ENCODE measurements at places on chromosomes 4 and X.

GRCh38 chrX:43552156-43552555, 103.9 kb upstream of the MAOA start:
- DNase-seq = no peak

DNA sequence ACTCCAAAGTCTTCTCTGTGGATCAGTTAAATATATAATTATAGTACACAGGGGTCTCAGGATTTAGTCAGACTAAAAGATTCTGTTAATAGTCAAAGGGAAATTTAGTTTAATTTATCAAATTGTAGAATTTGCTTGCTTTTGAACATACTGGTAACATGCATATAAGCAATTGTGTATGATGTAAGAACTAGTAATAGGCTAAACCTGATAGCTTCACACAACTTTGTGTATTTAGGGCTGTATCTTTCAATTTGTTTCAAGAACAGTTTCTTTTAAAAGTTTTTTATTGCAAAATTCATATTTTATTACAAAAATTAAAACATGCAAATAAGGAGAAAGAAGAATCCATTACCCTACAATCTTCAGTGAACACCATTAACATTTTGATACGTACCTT, 99.5 kb downstream of the CPE start:
- DNase-seq = no peak

DNA sequence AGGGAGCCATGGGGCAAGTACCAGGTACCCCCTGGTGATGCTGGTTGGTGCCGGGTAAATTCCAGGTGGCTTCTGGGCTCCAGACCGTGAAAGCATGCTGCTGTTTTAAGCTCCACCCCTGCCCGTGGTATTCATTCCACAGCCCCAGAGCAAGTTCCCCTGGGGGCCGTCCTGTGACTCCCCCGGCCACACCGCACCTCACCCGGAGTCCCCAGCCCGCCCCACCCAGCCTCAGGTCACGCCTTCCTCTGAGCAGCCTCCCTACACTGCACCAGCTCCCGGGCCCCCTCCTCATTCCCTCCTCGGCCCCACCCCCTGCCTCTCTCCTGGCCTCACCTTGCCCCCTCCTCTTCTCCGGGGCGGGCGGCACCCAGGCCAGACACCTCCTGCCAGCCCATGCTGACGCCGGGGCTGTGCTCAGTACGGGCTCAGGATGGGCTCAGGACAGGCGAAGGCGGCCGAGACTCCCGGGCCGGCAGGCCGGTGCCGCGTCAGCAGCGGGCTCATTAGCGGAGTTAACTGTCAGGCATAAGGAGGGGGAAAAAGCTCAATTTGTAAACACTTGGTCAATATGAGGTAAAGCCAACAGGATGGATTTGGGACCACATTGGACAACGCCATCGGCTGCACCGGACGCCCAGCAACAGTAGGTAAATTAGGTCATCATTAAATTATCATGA, 127.4 kb downstream of the FAM53A start:
- DNase-seq = no peak

GRCh38 chrX:30874851-30875250, 14.2 kb downstream of the TAB3 start:
- DNase-seq = no peak

DNA sequence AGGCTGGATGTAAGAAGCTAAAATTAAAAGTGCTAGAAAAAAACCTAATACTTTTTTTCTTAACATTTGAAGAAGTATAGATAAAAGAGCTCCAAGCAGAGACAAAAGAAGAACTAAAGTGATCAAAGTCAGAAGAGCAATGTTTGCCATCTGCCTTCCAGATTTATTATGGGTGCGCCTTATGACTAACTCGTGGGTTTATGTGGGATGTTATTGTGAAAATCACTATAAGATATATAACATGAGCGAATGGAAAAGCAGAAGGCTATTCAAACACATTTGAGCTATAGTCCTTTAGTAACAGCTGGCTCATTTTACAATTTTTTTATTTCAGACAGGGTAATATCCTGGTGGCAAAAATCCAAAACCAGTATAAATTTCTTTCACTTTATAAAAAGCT, 1040.7 kb downstream of the RAPGEF2 start:
- DNase-seq = no peak

GRCh38 chr4:73485085-73485484, 3.5 kb downstream of the AFM start:
- no peak for DNase-seq

DNA sequence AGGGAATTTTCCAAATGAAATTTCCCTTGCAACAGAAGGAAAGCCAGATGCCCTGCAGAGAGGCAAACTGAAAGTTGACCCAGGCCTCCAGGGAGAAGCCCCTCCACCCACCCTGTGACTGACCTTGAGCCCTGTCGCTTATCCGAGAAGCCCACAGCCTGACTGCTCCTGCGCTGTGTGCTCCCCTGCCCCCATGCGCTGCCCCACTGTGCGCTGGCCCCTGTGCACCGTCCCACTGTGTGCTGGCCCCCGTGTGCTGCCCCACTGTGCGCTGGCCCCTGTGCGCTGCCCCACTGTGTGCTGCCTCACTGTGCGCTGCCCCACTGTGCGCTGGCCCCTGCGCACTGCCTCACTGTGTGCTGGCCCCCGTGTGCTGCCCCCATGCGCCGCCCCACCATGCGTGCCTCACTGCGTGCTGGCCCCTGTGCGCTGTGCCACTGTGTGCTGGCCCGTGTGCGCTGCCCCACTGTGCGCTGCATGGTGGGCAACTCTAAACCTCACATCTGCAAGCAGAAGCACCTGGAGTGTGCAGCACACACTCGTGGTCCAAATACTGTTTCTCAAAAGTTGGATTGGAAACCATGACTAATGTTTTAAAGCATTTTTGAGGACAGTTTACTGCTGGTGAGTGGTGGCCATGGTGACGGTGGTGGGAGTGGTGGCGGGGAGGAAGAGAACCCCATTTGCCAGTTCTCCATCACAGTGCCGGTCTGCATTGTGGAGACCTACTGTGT, 8.3 kb upstream of the GRPEL1 start:
- DNase-seq = no peak

DNA sequence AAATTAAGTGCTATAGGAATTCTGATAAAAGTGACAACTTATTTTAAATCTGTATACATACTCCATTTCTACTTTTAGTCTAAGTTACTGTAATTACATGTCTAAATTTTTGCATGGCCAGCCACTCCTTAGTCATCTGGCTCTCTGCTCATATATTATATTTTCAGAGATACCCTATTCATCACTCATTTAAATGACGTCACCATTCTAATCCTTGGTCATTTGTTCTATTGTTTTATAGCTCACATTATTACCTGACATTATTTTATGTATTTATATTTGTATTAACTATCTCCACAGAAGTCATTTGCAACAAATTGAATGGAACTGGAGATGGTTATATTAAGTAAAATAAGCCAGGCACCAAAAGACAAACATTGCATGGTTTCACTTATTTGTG, 179.6 kb upstream of the CXorf51A start:
- no peak for DNase-seq

GRCh38 chrX:106862972-106863688, 40.0 kb downstream of the RIPPLY1 start:
- DNase-seq = no peak

- no peak for DNase-seq
Observed at GRCh38 chr4:42574870-42575430, 82.0 kb downstream of the ATP8A1 start.

DNA sequence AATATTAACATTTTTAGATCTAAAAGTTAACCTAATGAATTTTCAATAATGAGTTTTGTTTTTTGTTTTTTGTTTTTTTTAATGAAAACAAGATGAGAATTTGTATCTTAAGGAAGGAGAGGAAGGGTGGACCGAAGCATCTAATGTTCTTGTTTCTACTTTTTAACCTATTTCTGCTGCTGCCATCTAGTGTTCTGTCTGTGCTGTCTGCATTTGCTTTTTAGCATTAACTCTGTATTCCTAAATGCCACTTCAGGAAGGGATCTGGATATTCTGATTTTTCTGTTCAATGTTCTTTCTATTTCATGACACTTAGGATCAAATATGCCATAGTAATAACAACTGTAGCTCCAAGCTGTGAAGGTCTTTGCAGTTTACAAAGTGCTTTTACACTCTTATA, 161.7 kb downstream of the BRWD3 start:
- DNase-seq = no peak

GRCh38 chr4:100177126-100177525, 13.1 kb downstream of the DDIT4L start:
- no peak for DNase-seq

DNA sequence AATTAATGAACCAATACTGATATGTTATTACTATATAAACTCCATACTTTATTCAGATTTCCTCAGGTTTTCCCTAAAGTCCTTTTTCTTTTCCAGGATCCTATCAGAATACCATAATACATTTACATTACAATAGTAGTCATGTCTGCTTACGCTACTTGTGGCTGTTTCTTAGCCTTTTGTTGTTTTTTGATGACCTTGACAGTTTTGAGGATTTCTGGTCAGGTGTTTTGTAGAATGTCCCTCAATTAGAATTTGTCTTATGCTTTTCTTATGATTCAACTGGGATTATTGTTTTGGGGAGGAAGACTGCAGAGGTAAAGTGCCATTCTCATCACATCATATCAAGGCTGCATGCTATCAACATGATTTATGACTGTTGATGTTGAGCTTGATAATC, 9.1 kb downstream of the SOX3 start:
- DNase-seq = no peak

- DNase-seq = no peak
Observed at GRCh38 chrX:18898492-18898891, 85.4 kb downstream of the PHKA2 start.

DNA sequence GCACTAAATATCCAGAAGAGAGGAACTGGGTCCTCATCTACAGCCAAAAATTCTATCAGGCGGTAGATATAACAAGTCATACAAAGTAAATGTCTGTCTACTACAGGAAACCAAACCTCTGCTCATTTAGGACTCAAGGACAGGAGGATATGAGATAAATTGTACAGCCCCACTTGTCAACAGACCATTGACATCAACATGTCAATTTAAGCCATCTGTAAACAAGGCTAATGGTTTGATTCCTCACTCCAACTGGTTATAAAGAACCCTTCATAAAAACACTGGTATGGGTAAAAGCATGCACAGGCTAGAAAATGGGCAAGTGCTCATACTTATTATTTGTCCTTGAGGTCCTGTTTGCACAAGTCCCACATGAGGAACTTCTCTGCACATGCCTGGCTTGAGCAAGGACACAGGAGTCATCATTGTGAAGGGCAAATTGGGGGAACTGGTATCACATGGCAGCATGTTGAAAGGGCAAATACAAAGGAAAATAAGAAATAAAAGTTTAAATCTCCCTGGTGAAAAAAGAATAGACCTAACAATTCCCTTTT, 13.2 kb downstream of the RTL8B start:
- DNase-seq = no peak

DNA sequence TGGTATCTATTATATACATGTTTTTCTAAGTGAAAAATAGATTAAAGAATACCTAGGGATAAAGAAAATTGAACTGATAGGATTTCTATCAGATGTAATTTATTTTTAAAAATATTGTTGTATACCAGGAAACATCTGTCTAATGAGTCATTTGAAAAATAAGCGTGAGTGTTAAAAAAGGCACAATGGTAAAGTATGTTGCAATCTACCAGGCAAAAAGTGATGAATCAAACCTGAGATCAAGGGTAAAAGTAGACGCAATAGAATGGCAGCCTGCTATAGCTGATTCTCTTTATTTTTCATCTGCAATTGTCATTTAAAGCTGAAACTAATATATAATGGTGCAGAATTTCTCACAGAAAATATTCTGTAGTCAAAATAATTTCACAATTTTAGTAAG, 1119.6 kb downstream of the PCDH18 start:
- DNase-seq = no peak

DNA sequence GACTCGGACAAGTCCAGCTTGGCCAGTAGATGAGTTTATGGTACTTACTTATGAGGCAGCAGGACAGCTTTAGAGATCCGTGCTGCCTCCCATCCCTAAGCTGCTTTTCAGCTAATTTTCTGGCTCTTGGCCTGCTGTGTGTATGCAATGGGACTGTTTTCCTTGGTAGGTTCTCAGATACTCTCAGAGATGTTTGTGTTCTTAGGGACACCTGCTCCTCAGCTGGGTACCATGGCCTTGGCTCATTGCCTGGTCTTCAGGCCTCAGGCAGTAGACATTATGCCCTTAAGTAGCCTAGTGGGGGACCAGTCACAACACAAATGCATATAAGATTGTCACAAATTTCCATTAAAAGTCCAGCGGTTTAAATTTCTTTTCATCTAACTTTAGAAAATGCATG, 688.0 kb downstream of the PCDH7 start:
- no peak for DNase-seq

GRCh38 chr4:64014647-64015046, 394.6 kb downstream of the TECRL start:
- DNase-seq = no peak
